T follicular helper cell (primary cell): ENCODE measurements at places on chromosomes 3 and 15.

GRCh38 chr3:166478356-166478755 is 641.1 kb upstream of the BCHE start:
- DNase-seq: no peak

DNA sequence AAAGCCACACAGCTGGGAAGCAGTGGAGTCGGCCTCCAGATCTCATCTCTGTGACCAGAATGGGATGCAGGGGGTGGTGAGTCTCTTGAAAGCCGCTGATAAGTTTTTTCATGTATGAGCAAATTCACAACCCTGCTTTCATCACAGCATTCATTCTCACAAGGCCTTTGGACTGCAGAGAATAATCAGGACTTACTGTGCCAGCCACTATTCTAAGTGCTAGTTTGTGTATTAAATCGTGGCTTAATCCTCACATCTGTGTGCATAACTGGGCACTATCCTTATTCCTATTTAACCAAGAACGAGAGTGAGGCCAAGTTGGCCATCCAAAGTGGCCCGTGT is 64.2 kb upstream of the POLG start:
- no peak for DNase-seq

- no peak for DNase-seq
These were observed 1.2 kb upstream of the ABHD17C start for GRCh38 chr15:80693682-80694610.

- no peak for DNase-seq
These were observed 69.3 kb upstream of the CBLB start for GRCh38 chr3:105938101-105938500.

GRCh38 chr3:184608209-184608608 is 46.6 kb downstream of the EPHB3 start:
- no peak for DNase-seq

GRCh38 chr3:49553324-49553691 is 969 bp upstream of the BSN start:
- no peak for DNase-seq

DNA sequence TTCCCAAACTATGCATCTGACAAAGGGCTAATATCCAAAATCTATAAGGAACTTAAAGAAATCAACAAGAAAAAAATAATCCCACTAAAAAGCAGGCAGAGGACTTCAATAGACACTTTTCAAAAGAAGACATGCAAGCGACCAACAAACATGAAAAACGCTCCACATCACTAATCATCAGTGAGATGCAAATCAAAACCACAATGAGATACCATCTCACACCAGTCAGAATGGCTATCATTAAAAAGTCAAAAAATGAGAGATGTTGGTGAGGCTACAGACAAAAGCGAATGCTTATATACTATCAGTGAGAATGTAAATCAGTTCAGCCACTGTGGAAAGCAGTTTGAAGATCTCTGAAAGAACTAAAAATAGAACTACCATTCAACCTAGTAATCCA is 20.2 kb downstream of the CFAP44 start:
- DNase-seq: no peak

DNA sequence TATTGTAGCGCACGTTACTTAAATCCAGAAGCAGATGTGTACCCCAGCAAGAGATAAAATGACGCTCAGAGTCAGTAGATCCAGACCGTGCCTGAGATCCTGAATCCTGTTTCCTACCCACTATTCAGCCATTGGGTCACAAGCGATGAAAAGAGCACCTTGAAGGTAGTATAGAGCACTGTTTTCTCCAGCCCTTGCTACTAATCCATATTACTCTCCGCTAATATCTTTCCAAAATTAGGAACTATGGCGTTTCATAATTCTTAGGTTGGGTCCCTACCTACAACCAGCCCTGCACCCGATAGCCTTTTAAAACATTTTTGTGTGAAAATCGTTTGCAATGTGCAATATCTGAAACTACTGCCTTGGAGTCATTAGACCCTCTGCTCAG is 596 bp downstream of the BTD start:
- no peak for DNase-seq

DNA sequence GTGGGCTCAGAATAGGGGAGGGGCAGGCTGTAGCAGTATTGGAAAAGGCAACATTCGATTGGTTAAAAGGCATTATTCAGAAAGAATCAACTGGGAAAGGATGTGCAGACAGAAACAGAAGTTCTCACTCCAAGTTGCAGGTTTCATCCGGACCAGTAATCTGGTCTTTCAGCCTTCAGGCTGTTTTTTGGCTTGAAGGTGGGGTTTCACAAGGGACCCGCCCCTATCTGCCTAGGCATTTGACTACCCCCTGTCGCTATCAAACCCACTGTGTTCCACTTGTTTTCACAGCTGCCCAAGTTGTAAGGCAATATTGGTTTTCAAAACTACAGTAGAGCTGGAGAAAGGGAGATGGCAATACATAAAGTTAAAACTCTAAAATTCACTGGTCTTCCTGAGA is 96.9 kb downstream of the VPS8 start:
- no peak for DNase-seq

DNA sequence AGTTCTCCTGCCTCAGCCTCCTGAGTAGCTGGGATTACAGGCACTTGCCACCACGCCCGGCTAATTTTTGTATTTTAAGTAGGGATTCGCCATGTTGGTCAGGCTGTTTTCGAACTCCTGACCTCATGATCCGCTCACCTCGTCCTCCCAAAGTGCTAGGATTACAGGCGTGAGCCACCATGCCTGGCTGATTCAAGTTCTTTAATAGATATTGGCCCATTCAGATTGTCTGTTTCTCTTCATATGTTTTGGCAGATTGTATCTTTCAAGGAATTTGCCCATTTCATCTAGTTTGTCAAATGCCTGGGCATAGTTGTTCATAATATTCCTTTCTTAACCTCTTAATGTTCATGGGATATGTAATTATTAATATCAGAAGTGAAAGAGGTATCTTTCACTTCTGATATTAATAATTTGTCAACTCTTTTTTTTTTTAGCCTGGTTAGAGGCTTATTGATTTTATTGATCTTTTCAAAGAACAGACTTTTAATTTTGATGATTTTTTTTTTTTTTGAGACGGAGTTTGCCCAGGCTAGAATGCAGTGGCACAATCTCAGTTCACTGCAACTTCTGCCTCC is 40.2 kb upstream of the ZFAND6 start:
- DNase-seq: no peak

DNA sequence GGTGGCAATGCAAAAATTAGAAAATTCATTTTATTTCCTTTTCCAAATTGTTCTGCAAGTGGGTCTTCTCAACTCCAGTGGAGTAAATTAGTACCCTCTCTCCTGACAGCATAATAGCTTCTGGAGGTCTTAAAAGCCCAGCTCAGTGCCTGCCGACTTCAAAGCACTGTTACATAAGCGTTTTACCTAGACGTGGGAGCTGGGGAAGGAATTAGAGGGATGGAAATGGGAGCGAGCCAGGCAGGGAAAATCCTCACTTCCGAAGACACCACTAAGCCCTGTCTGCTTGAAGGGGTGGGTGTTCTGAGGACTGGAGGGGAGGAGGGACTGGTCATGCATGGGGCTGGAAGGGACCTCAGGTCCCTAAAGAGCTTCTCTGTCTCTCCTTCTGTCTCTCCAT is 77.2 kb upstream of the SLC6A1 start:
- no peak for DNase-seq

DNA sequence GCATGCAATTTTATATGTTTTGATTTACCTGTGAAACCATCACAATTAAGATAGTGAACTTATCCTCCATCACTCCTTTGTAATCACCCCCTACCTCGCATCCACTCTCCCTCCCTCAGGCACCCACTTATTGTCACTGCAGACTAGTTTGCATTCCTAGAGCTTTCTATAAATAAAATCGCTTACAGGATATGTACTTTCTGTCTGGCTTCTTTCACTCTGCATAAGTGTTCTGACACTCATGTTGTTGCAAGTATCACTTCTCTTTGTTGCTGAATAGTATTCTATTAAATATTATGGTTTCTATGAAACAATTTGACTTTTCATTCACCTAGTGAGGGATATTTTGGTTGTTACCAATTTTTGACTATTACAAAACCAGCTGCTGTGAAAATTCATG is 139.3 kb downstream of the RSRC1 start:
- DNase-seq: no peak

DNA sequence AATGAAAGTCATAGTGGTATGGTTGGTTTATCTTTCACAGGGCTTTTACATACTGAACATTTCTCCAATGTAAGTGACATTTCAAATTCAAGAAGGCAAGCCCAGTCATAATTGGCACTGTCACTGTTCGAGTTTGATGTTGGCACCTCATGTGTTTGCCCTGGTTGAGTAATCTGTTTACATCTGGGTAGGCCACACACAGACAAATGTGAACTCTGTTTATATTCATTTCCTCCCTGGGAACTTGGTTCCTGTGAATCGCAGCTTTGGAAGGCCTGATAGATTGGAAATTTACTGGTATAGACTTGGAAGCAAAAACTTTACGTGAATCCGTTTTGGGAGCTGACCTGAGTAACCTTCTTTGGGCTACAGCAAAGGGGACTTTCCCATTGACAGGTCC is 395.2 kb upstream of the AZI2 start:
- no peak for DNase-seq

DNA sequence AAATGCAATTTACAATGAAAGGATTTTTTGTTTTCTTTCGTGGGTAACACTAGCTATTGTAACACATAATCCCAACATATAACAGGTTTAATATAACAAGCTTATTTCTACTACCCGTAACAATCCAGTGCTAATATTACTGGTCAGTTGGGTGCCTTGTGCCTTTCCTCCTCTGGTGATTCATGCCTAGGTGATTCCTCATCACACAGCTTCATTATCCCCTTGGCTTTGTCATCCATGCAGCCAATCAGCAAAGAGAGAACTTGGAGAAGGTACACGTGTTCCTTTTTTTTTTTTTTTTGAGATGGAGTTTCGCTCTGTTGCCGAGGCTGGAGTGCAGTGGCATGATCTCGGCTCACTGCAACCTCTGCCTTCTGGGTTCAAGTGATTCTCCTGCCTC is 30.7 kb downstream of the CHST14 start:
- no peak for DNase-seq

DNA sequence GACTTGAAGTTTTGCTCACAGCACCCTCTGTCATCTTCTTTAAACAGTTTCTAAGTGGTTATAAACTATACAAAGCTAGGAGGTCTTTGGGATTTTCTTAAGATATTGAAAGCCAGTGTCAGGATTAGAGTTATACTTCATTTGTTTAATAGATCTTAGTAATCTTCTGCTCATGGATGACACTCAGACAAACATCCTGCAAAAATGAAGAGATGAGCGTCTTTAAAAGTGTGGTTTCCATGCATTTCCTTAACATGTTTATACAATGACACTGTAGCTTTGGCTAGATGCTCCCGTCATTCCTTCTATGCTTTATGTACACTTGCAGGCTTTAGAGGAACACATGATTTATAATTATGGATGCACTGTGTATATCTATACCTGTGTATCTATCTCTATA is 182.2 kb downstream of the NAALADL2 start:
- DNase-seq: no peak

DNA sequence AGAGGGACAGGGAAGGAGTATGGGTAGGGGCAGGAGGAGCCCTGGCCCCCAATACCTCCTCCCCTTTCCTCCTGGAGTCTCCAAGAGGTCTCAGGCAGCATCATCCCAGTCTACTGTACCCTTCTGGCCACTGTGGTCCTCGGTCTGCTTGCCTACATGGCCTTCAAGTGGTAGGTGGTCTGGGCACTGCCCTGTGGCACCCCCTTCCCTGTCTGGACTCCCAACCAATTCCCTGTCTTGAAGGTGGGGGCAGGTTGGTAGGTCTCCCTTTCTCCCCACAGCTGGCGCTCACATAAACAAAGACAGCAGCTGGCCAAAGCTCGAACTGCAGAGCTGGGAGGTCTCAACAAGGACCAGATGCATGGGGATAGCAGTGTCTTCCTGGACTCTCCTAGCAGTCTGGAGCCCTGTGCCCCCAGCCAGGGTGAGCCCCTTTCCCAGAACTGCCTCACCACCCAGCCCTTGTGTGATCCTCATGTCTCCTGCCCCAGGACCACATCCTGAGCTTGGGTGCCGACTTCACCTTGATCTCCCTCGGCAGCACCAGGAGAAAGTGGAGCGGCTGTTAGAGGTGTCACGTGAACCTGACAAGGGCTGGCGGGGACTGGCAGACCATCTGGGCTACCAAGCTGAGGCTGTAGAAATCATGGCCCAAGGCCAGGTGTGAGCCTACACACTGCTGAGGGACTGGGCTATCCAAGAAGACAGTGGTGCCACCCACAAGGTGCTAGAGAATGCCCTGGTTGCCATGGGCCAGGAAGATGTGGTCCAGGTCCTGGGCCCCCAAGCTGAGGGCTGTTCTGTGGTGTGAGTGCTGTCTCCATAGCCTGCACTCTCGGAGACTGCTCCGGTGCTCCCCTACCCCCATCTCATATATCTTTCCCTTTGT is 33.1 kb downstream of the NBEAL2 start:
- no peak for DNase-seq

DNA sequence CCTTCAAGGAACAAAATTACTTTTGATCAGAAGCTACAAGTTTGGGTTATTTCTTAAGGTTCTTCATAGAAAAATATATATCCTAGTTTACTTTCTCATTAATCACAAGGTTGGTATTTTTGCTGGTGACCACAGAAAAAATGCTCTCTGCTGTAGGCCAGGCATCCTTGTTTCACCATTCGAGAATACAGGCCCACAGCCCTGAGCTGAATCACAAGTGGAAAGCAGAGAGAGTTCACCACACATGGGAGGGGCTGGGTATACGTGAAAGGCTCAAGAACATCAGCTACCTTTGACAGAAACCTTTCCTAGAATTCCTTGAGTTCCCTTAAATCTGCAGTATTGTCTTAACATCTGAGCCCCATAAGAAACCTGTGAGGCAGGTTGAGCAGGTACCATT is 23.2 kb downstream of the CPEB1 start:
- DNase-seq: no peak

DNA sequence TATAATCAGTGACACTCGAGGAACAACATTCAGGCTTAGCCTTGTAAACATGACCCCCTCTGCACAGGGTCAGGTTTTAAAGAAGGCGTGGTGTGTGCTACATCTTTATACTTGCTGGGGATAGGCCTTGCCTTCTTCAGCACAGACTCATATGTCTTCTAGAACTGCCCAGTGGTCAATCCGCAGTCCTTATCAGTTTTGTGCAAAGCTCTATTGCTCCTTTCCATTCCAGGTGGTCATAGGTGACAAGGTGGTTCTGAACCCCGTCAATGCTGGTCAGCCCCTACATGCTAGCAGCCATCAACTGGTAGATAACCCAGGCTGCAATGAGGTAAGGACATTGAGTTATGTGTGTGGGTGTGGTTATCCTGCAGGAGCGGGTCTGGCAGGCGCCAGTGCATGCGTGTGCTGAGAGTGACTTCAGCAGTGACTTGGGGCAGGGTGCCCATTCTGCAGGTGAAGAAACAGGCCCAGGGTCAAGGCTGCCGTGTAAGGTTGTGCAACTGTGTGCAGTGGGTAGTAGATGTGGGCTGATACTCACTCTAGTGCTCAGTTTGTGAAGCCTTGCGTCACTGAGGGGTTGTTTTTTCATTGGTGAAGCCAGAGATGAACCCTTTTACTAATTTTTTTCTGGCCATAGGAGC is 150.9 kb downstream of the ITPR1 start:
- DNase-seq: no peak

- DNase-seq: no peak
These were observed 384.4 kb upstream of the ARPP21 start for GRCh38 chr3:35254917-35255316.

- no peak for DNase-seq
These were observed 170.8 kb upstream of the MITF start for GRCh38 chr3:69568458-69568857.
